Lower lobe of right lung (tissue), 2 donors: ENCODE measurements at places on chromosomes 3 and 15. TPM values are rescaled to one million over a fixed set of nuclear protein-coding genes. Genes with fewer than 3 reads are reported as not detected.

Gene TERC
- total RNA-seq: 2.9 TPM

- DNase-seq: no peak
Measured at GRCh38 chr15:35540885-35541284, 5.1 kb downstream of the DPH6 start.

Gene CLSTN2
- total RNA-seq: 4.5 TPM

DNA sequence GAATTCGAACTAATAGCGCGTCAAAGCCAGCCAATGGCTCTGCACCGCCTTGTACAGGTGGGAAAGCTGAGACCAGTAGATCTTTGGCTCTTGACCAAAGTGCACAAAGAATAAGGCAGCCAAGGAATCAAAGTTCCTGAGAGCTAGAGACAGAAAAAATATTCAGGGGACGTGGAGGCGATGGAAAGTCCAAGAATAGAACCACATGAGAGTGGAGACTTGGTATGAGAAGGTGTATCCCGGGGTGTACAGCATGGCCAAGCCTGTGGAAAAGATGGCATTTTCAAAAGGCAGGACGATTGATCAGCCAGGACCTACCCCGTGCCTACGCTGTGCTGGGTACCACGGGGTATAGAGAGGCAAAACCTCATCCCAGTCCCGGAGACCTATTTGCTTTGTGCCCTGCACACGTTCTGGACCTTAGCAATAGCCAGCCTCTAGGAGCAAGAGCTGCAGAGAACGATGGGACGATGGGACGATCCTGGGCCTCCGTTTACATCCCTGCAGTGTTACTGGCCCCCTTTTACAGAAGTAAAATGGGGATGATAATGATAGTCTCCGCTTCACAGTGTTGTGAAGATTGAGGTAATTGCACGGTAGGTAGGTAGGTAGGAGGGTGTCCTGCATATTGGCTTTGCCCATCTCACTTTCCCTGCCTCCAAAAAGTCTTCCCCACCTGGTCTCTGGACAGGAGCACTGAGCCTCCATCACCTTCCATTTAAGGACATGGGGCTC lies 583 bp upstream of the RBSN start:
- no peak for DNase-seq

DNA sequence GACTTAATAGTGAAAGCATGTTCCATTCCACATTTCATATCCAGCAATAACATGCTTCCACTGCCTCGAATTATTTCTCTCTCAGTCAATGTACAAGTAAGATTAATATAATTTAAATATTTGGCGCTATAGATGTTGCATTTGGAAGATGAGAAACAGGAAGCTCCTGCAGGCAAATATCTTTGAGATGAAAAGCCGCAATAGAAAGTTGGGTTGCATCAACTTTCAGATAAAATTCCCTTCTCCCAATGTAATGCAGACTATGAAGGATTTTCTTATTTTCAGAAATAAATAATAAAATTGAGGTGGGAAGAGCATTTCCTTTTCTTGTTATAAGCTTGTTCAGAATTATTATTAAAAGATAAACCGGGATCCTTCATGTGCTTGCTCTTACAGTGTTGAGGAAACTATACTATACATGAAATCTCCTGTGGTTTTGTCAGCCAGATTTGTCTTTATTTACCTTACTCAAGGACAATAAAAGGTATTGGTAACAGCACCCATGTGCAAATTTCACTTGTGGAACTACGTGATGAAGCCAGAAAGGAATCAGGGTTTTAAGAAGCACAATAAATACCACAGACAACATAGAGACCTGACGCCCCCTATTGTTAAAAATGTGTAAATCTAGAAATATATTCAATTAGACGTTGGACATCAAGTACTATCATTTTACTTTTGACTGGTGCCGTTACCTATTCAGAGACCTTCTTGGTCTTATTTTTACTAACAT lies 307.0 kb downstream of the ARPP21 start:
- DNase-seq: no peak

DNA sequence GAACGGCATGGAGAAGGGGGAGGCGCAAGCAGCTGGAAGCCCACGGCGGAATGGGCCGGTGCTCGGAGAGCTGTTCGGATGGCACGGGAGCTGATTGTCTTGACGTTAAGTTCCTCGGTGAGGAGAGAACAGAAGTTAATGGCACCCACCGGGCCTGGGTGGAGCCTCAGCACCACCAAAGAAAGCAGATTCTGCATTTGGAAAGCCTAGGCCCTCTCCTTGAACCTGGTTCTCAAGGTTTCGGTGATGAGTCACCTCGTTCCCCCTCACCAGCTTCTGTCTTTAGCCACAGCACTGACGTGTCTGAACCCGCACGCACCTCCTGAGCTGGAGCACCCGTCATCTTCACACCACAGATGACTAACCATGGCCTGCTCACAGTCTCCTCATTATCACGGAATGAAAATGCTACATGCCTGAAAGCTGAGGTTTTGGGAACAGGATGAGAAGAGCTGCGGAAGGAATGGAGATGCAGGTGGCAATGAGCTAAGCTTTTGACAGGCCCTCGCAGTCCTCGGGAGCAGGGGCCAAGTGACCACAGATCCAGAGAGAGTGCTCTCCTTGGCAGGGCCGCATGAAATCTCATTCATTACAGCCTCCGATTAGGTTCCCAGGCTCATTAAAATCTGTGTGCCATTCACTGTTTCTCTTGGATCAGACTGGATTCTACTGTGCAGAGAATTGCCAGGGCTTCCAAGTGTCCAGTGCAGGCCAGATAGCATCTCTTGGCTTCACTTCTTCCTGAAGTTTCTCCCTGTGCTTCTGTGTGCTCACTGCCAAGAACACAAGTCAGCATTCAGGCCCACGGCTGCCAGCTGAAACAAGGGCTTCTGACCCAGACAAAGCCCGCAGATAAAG lies 96.3 kb upstream of the DLG1 start:
- DNase-seq: no peak

- no peak for DNase-seq
Measured at GRCh38 chr15:71511796-71512681, 298.3 kb upstream of the NR2E3 start.
